ENCODE measurements at places on chromosomes 13 and 19.
A peak's percentile ranks its signal among the peaks of the same experiment; 100 is the strongest.

DNA sequence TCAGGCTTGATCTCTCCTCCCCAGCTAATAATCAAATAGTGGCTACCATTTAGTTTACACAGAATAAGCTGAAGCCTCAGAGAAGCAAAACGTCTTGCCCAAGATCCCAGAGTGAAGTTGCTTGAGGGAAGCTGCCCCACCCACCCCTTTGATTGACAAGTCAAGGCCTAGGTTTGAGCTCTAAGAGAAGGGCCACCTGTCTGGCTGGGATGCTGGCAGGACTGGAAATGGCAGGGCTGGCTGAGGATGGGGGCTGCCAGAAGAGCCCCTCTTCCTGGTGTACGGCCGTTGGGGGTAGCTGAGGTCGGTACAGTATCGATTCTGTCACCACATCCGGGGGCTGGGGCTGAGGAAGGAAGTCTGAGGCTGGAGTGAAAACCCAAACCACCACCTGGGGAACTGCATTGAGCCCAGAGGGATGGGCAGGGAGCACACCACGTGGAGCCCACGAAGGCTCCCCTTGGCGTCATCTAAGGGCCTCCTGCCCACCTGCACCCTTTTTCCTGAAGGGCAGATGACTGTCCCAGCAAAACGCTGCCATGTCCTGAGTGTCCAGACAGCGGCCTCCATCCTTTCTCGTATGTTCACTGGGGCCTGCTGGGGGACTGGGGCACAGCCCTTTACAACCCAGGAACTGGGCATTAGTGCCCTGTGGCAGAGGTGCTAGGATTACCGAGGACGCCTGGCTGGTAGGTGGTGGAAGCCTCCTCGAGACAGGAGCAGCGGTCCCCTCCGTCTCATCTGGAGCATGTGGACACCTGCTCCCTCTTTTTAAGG is 1.4 kb upstream of the PRKD2 start:
- DNase-seq = peak; percentile 77

DNA sequence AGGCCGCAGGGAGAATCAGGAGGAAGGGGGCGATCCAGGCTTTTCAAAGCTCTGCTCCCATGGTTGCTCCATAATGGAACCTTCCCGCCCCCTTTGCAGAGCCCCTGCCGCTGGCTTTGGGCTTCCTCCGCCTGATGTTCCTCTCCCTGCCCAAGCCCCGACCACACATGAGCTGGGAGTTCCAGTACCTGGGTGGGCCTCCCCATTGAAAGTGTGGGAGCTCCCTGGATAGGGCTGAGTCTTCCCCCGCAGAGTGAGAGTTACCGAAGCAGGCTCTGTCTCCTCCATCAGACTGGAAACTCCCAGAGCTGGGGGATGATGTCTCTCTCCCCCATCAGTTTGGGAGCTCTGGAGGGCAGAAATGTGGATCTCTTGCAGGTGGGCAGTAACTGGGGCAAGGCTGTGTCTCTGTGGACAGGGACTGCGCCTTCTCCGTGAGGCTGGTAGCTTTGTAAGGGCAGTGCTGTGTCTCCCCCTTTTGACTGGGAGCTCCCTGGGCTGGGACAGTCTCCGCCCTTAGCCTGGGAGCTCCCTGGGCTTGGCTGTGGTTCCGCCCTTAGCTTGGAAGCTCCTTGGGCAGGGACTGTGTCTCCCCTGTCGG is 722 bp downstream of the DCAF15 start:
- DNase-seq = no peak

DNA sequence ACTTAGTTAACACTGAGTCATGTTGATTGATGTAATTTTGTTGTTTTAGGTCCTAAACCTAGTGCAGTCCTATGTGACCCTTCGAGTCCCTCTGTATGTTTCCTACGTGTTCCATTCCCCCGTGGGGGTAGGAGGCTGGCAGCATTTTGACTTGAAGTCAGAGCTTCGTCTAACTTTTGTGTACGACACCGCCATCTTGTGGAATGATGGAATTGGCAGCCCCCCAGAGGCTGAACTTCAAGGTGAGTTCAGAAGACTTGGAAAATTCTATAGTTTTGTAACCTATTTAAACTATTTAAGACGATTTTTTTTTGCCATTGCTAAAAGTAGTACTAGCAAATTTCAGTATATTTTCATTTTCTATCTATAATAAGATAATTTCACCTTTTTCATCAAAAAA is 117.9 kb downstream of the STOML3 start:
- DNase-seq = peak; percentile 20

DNA sequence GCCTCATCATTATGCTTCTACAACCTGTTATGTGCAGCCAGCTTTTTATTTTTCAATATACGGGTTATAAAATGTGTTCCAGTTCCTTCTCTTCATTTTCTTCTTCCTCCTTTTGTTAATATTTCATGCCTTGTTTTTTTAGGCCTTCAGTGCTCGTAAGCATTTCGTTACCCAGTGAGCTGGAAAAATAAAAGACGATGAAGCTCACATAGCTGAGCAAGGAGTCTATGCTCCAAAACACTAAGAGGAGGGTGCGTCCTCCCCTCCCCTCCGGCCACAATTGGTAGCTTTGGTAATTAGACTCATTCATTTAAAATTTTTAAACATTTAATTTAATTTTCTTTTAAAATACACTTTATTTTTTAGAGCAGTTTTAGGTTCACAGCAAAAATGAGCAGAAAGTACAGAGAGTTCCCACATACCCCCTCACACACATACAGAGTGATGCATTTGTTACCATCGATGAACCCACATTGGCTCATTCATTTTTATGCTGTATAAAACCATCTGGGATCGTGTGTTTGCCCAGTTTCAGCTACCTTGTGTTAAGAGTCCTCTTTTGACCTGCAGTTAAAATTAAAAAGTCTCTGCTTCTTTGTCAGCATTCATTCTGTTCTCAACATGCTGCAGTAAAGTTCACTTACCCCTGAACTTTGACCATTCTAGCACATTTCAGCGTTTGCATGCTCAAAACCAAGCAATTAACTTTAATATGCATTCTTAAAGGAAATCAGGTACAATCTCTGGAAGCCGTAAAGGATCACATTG is 223.9 kb downstream of the LACC1 start:
- no peak for DNase-seq

GRCh38 chr13:55577847-55578210 is 1562.9 kb upstream of the PRR20A start:
- DNase-seq = no peak

- no peak for DNase-seq
These were observed 595 bp downstream of the ZNF440 start for GRCh38 chr19:11814700-11815035.

DNA sequence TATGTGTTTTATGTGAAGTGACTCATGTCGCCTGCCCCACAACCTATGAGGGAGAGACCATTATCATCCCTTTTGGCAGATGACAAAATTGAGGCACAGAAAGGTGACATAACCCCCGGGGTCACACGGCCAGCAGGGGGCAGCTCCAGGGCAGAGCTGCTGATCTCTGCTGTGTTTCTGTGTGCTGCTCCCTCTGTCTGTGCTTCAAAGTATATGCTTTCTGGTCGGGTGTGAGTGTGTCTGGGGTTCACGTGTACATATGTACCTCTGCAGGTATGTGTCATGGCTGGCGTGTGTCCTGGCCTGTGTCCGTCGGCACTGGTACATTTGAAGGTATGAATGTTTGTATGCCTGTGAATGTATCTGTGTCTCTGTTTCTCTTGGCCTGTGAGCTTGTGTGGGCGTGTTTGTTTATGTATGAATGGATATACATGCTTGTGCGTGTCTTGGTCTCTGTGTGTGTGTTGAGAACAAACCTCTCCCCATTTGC is 7.1 kb downstream of the LIPE start:
- peak; percentile 25 for DNase-seq

DNA sequence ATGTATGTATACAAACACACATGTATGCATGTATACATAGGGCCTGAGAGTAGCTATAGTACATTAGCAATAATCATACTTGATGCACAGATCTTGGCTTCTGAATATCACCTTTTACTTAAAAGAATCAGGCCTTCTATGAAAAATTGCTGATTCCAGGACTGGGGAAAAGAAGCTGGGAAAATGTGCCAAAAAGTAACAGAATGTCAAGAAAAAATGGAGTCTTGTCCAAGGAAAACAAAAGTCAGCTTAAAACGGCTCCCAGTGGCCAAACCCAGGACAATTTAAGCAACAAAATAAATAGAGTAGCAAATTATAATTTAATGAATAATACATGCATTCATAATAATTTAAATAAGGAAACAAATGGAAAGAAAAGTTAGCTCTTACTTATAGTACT is 2104.9 kb downstream of the PCDH9 start:
- no peak for DNase-seq

DNA sequence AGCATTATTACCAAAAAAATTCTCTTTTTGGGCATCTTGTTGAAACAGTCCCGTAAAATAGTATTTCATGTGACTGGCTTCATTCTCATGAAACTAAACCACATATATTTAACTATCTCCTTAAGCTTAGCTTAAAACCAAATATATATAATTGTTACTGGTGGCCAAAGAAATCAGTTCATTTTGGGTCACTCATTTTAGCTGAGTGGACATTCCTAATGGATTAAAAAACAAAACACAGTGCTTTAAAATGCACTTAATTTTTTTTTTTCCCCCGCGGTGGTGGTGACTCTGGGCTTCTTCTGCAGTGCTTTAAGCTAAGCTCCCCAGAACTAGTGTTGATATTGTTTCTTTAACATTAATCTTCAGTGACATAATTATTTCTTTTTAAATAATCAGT is 540.1 kb downstream of the GPC6 start:
- DNase-seq = no peak

DNA sequence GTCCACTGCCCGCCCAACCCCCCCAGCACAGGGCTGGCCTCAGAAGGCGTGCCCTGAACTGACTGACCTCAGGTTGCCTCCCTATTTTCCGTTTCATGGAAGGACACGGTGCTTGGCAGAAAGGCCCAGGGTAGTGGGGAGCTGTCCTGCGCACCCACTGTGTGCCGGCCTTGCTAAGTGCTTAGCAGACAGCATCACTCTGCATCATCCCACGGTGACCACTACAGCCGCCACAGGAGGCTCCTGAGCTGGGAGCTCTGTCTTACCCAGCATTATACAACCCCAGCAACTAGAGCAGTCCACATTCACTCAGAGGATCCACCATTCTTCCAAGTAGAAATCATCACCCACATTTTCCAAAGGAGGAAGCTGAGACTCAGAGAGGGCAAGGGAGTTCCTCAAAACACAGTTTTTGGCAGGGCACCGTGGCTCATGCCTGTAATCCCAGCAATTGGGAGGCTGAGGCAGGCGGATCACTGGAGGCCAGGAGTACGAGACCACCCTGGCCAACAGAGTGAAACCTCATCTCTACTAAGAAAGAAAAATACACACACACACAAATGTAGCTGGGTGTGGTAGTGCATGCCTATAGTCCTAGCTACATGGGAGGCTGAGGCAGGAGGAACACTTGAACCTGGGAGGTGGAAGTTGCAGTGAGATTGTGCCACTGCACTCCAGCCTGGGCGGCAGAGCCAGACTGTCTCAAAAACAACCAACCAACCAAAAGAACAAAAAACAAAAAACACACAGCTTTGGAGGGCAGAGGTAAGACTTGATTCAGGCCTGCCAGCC is 1.6 kb downstream of the SBK2 start:
- no peak for DNase-seq

- DNase-seq = no peak
These were observed 120.0 kb downstream of the CRYL1 start for GRCh38 chr13:20405691-20406090.

DNA sequence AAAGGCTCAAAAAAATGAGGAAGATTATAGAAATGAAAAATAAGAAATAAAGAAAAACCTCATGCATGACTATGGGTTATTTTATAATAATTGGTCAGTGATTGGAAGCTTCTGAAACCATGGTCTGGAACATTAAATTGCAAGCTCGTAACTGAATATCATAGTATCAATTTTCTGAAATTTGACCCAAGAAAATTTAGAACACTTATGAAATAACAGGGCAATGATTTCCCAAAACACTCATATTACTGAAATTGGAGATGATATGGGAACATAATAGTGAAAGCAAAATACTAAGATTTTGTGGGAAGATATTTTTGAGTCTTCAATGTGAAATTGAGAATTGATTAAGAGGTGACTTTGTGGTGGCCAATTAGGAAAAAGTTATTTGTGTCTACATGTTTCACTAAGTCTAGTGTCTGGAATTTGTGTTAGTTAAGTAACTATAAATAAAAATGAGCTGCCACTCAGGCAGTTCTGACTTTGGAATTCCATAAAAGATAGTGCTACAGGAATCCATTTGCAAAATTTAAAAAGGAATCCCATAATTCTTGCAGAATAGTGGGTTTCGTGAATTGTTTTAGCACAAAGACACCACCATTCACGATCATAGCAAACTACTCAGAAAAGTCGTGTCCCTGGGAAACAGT is 603.0 kb downstream of the LMO7 start:
- DNase-seq = no peak

DNA sequence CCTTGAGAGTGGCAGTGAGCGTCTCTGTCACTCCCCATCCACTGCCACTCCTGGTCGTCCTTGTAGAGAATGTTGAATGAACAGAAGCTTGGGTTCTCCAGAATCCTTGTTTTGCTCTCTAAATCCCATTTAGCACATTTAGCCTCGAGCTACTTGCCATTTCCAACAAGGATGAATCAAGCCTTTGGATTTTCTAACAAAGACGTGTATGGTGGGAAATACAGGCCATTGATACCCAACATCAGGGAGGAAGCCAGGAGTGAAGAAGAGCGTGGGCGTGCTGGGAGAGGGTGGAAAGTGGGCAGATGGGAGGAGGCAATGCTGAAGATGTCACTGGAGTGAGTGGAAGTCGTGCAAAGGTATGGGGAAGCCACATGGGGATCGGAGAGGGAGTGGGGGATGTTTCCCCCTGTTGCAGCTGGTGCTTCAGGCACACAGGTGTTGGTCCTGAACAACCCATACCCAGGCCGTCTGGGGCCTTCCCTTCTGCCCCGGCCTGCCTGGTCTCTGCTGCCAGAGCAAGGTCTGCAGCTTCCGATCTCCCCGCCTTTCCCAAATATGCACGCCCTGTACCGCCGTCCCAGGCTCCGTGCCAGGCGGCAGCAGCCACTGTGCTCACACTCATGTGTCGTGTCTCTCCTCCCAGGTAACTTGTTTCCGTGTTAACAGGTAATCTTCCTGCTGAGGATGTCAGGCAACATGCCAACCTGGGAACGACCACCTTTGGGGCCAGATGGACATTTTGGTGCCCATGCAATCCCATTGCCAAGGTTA is 48.7 kb downstream of the ZIC5 start:
- DNase-seq = no peak

GRCh38 chr19:53877361-53877766 is 4.6 kb upstream of the PRKCG start:
- no peak for DNase-seq

Measured in GDM1 (cell line).